Tracheal epithelial cell (primary cell): ENCODE measurements at places on chromosomes 12 and 14. TPM values are rescaled to one million over a fixed set of nuclear protein-coding genes. Genes with fewer than 3 reads are reported as not detected.

MMAB gene
- total RNA-seq: 44.6 and 52.9 TPM in 2 replicates

CTSG gene
- not detected in 2 replicates for total RNA-seq

NEUROD4 gene
- not detected in 2 replicates for total RNA-seq

KRT79 gene
- total RNA-seq: 0.21 and 0.24 TPM in 2 replicates

LBHD2 gene
- total RNA-seq: not detected in 2 replicates

DNAAF2 gene
- total RNA-seq: 15.9 and 16.8 TPM in 2 replicates

LRFN5 gene
- total RNA-seq: under 0.01 TPM in 1 of 2 replicates, not detected in the other

KERA gene
- total RNA-seq: not detected in 2 replicates

MDGA2 gene
- not detected in 2 replicates for total RNA-seq

PLXNC1 gene
- under 0.01 and 0.48 TPM in 2 replicates for total RNA-seq

BCL2L14 gene
- total RNA-seq: 0.21 TPM in 1 of 2 replicates, not detected in the other

RAB35 gene
- total RNA-seq: 22.4 and 27.0 TPM in 2 replicates

HOXC5 gene
- not detected in 2 replicates for total RNA-seq

ABCD2 gene
- not detected in 2 replicates for total RNA-seq

CISTR gene
- not detected in 2 replicates for total RNA-seq

OR4K5 gene
- total RNA-seq: not detected in 2 replicates

ABHD4 gene
- total RNA-seq: 8.4 and 16.4 TPM in 2 replicates

DIP2B gene
- total RNA-seq: 32.8 and 45.3 TPM in 2 replicates

KRT73 gene
- total RNA-seq: not detected in 2 replicates

GALNT16 gene
- not detected in 2 replicates for total RNA-seq

CMA1 gene
- not detected in 2 replicates for total RNA-seq

PTPN21 gene
- total RNA-seq: 4.3 and 4.7 TPM in 2 replicates

LRP10 gene
- total RNA-seq: 52.9 and 61.2 TPM in 2 replicates

TAS2R43 gene
- 0.96 TPM in 1 of 2 replicates, not detected in the other for total RNA-seq

PLD4 gene
- total RNA-seq: not detected in 2 replicates
